ENCODE measurements at places on chromosomes 5 and 9.

DNA sequence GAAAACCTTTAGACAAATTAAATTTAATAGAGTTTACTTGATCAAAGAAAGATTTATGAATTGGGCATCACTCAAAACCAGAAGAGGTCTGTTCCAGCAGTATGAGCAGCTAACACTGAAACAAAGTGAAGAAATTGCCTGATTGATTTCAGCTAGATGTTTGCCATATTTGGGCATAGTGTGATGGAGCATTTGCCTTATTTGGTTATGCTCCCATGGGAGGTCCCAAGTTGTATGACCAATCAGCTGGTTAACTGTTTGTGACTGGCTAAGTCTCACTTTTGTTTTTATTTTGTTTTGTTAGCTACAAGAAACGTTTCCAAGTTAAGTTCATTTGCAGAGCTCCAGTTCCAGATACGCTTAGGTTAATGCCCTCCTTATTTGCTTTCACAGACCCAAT, 53.3 kb upstream of the LMNB1 start:
- no peak for DNase-seq

DNA sequence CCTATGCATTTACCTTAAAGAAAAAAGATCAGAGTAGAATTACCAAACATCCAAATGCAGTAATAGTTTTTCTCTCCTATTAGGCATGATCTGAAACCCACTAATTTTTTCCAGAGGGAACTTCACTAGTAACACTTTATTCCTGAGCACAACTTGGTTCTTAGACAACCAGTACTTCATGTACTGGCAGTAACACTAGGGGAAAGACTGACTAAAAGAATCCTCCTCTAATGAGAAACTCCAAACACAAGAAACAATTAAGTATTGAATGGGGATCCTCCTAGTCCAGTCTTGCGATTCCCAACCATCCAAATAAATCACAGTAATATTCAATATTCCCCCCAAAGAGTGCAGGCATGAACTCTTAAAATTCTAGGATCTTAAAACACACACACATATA, 48.9 kb downstream of the ZNF608 start:
- DNase-seq: no peak

GRCh38 chr5:1480217-1480616, 35.0 kb upstream of the SLC6A3 start:
- peak; percentile 81 for DNase-seq

- no peak for DNase-seq
Measured at GRCh38 chr9:19174127-19174912, 47.0 kb upstream of the PLIN2 start.

DNA sequence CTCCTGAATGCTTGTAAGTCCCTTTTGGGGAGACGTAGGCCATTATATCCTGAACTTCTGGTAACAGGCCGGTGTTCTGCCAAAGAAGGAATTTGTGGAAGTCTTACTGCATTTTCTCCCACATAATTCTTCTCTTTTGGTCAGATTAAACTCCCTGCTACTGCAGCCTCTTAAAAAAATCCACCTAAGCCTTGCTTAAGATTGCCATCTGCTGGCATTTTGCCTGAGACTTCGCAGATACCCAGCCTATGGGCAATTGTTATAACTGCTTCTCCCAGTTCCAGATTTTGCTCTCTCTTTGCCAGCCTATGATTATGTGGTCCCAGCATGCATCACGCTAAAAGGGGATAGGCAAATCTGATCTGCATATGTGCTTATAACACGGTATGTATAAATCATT, 391.6 kb upstream of the CHD1 start:
- no peak for DNase-seq

- DNase-seq: no peak
Measured at GRCh38 chr5:91118354-91118753, 264.8 kb downstream of the ARRDC3 start.

- no peak for DNase-seq
Measured at GRCh38 chr5:36635721-36636390, 29.4 kb downstream of the SLC1A3 start.

- DNase-seq: no peak
Measured at GRCh38 chr5:148794275-148794674, 32.1 kb upstream of the ADRB2 start.
